ENCODE measurements at places on chromosomes 3 and 15. TPM values are rescaled to one million over a fixed set of nuclear protein-coding genes. Genes with fewer than 3 reads are reported as not detected.

Gene GPR27
- total RNA-seq: 3.5 TPM

Gene GRM2
- total RNA-seq: not detected

Gene GOLGA8S
- total RNA-seq: 0.36 TPM

Gene FSIP1
- not detected for total RNA-seq

Gene C3orf85
- not detected for total RNA-seq

Gene CACNA1D
- total RNA-seq: 101 TPM

Gene SERPINI2
- total RNA-seq: not detected

Gene TGM4
- 2.2 TPM for total RNA-seq

Gene ADAM10
- total RNA-seq: 81.0 TPM

Gene SH3GL3
- not detected for total RNA-seq

Gene TNNC1
- 3.3 TPM for total RNA-seq

Gene FHIT
- total RNA-seq: 43.9 TPM

Gene SEMA3B
- 115 TPM for total RNA-seq

Gene ZNF717
- total RNA-seq: 14.4 TPM

Gene LRRC2
- total RNA-seq: 3.2 TPM

Gene A4GNT
- not detected for total RNA-seq

Gene TADA3
- 93.5 TPM for total RNA-seq

Gene SYNPR
- not detected for total RNA-seq

Gene TMA7
- total RNA-seq: 603 TPM

Gene C3orf80
- total RNA-seq: 0.28 TPM

Gene ZBTB11
- 10.8 TPM for total RNA-seq

Gene SLC12A1
- not detected for total RNA-seq

Gene CD96
- total RNA-seq: 0.90 TPM

Gene FANCD2OS
- total RNA-seq: not detected

Gene RPLP1
- 279 TPM for total RNA-seq

Gene AGBL1
- total RNA-seq: not detected

Gene ERICH6
- not detected for total RNA-seq

Gene BCHE
- 1.9 TPM for total RNA-seq

Gene PLOD2
- total RNA-seq: 23.1 TPM

Gene PRRT3
- total RNA-seq: 1.00 TPM

Gene CCR3
- total RNA-seq: not detected

Gene MKRN3
- total RNA-seq: not detected

Gene ZPLD1
- not detected for total RNA-seq

Gene ITIH3
- total RNA-seq: 1.3 TPM

Gene ADAMTSL3
- 15.9 TPM for total RNA-seq

Gene B3GALNT1
- 7.4 TPM for total RNA-seq

Gene FETUB
- not detected for total RNA-seq

Gene ACKR4
- total RNA-seq: 2.0 TPM

Gene DNAH12
- 0.71 TPM for total RNA-seq

Gene EFHB
- 3.2 TPM for total RNA-seq

Gene RHOV
- total RNA-seq: not detected

Gene MFGE8
- total RNA-seq: 298 TPM

Gene BSN
- total RNA-seq: 4.6 TPM

Gene IQCF5
- total RNA-seq: not detected

Gene SEMA5B
- 2.1 TPM for total RNA-seq

Gene IGF1R
- 79.0 TPM for total RNA-seq

Gene TMEM62
- 14.3 TPM for total RNA-seq

Gene KLHL6
- total RNA-seq: 0.85 TPM

Gene REC114
- total RNA-seq: not detected

Gene TM4SF1
- 91.7 TPM for total RNA-seq

Gene SLC22A13
- 0.42 TPM for total RNA-seq

Gene LIPC
- total RNA-seq: not detected

Gene GJD2
- not detected for total RNA-seq
